ENCODE measurements at places on chromosomes 3 and 15.

- DNase-seq: no peak
Measured at GRCh38 chr3:6516694-6517093, 344.2 kb upstream of the GRM7 start.

DNA sequence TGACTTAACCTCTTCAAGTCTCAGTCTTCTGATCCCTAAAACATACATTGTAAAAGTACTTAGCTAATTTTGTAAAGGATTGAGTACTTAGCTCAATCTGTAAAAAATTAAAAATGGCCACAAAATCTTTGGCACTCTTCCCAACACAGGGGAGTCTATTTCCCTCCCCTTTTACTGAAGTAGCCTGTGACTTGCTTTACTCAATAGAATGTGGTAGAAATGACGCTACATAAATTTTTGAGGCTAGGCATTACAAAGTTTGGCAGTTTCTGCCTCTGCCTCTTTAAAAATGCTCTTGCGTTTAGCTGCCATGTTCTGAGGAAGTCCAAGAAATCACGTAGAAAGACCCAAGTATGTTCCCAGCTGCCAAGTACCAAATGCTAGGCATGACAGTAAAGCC lies 80.2 kb downstream of the CBLB start:
- no peak for DNase-seq

GRCh38 chr15:29636921-29637320 lies 185.3 kb downstream of the TJP1 start:
- no peak for DNase-seq

DNA sequence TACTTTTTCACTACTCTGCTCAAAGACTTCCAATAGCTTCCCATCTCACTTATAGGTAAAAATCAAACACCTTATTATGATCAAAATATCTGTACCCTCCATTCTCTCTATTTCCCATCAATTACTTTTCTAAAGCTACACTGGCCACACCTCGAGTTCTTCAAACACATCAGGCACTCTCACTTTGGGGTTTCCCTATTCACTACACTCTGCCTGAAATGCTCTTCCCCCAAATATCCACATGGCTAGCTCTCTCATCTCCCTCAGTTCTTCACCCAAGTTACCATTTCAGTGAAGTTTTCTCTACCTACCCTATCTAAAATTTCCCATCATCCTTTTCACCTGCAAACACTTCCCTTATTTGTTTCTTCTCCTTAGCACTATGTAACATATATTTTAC lies 14.8 kb downstream of the UBE3A start:
- DNase-seq: no peak

DNA sequence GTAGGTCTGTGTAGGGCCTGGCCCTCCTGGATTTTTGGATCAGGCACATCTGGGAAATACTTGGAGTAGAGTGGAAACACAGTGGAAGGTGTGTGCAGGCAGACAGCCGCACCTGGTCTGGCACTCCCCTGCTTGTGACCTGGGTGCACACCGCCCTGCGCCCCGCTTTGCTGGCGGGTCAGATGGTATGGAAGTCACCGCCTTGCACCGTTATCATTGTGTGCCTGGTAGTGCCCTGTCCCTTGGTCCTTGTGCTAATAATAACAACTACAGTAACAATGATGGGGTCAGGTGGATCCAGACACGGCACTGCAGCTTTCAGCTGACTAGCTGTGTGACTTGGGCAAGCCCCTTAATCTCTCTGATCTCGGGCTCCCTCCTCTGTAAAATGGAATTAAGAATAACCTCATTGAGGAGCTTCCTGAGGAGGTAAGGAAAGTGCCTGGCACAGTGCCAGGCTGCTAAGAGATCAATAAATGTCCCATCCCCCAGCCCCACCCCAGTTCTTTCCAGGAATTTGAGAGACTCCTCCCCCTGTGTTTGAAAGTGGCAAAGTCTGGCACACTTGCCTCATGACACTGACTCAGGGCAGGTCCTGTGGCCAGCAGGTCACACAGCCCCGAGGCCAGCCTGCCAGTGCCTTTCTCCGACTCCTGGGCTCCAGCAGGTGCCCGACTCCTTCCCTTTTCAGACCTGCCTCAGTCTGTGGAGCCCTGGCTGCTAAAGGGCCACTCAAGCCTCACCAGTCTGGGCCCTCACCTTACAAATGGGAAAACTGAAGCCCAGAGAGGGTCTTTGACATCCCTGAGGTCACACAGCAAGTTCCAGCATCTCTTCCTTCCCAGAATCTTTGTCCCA lies 9.8 kb downstream of the ISG20 start:
- no peak for DNase-seq

Data from GM12864 (cell line).